ENCODE measurements at places on chromosomes 7 and 10. TPM values are rescaled to one million over a fixed set of nuclear protein-coding genes. Genes with fewer than 3 reads are reported as not detected.
A peak's percentile ranks its signal among the peaks of the same experiment; 100 is the strongest.

DNA sequence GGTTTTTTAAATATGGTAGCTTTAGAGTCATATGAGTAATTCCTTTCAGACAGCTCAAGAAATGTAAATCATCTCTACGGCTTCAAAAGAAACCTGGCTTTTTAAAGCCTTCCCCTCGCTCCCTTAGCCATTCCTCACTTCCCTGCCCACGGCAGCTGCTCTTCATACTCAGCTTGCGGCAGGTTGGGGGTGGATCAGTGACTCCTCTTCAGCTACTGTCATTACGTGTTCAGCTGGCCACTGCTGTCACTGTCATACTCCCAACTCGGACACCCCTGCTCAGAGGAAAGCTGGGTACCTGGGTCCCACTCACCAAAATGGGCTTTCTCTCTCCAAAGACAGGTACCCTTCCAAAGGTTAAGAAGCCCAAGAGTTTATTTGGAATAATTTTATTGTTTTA, 6.6 kb downstream of the YWHAG start:
- no peaks in the 10 kb centered on the region for H3K27me3 ChIP-seq
- peak overlapping the region; percentile 36 for H3K27ac ChIP-seq
- H3K4me1 ChIP-seq = peaks cover 29% of the 10 kb centered on the region
- H3K4me3 ChIP-seq = no peak overlapping the region
- H3K36me3 ChIP-seq = no peaks in the 10 kb centered on the region

DNA sequence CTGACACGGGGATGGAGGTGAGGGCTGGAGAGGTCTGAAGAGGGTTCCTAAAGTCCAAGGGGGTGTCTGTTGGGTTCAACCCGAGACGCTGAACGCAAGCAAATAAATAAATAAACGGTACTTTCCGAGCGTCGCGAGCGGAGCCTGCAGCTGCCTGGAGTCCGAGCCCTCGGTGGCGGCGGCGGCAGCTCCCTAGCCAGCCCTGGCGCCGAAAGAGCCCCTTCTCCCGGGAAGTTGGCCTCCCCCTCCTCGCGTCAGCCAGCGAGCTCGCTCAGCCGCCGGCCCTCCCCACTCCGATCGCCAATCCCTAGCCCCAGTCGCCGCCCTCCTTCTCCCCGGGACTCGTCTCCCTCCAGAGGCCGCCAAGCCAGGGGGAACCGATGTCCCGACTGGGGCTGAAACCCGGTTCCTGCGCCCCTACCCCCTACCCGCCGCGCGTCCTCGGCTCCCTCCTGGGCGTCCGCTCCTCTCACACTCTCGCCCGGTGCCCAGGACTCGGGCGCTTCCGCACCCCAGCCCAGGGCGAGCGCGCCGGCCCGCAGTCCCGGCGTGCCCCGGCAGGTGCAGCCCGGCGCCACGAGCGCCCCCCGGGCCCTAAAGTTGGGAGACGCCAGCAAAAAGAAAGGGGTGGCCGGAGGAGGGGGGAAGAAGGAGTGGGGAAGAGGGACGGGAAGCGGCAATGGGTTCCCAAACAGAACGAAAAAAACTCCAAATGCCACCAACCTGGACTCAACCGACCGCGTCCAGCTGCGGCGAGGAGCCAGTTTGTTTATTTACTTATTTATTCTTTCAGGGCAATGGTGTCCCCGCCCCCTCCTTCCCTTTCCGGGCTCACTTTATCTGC, at the start of gene GFRA1:
TSS of gene GFRA1 (minus strand) at position 767 of the 844 bp plus-strand sequence. CDS start 1,177 bp downstream, outside the sequence.
- H3K27ac ChIP-seq = no peak within 1 kb of the TSS
- no peaks in the 10 kb centered on the region for H3K36me3 ChIP-seq
- peak within 1 kb of the TSS; percentile 34 for H3K4me3 ChIP-seq
- no peak for DNase-seq
- peaks cover 14% of the 10 kb centered on the region for H3K4me1 ChIP-seq

Gene KIF20B
- total RNA-seq = 16.9 TPM

DNA sequence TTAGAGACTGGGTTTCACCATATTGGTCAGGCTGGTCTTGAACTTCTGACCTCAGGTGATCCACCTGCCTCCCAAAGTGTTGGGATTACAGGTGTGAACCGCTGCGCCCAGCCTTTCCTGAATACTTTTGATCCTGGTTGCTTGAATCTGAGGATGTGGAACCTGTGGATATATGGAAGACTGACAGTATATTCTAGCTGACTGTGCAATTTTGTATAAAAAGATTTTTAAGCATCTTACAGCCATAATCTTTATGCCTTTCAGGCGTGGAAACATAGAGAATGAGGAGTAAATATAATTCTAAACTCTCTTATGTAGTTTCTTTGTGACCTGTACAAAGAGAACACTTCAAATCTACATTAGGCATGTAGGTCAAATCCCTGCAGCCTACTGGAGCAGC, 16.2 kb downstream of the TSPAN14 start:
- H3K4me3 ChIP-seq = no peak overlapping the region
- H3K36me3 ChIP-seq = no peaks in the 10 kb centered on the region
- no peaks in the 10 kb centered on the region for H3K27me3 ChIP-seq
- peaks cover 67% of the 10 kb centered on the region for H3K4me1 ChIP-seq

GRCh38 chr10:22682237-22683139, 31.9 kb downstream of the PIP4K2A start:
- no peak for DNase-seq
- no peaks in the 10 kb centered on the region for H3K4me1 ChIP-seq
- H3K27me3 ChIP-seq = no peaks in the 10 kb centered on the region
- no peak overlapping the region for H3K27ac ChIP-seq
- H3K4me3 ChIP-seq = no peak overlapping the region

DNA sequence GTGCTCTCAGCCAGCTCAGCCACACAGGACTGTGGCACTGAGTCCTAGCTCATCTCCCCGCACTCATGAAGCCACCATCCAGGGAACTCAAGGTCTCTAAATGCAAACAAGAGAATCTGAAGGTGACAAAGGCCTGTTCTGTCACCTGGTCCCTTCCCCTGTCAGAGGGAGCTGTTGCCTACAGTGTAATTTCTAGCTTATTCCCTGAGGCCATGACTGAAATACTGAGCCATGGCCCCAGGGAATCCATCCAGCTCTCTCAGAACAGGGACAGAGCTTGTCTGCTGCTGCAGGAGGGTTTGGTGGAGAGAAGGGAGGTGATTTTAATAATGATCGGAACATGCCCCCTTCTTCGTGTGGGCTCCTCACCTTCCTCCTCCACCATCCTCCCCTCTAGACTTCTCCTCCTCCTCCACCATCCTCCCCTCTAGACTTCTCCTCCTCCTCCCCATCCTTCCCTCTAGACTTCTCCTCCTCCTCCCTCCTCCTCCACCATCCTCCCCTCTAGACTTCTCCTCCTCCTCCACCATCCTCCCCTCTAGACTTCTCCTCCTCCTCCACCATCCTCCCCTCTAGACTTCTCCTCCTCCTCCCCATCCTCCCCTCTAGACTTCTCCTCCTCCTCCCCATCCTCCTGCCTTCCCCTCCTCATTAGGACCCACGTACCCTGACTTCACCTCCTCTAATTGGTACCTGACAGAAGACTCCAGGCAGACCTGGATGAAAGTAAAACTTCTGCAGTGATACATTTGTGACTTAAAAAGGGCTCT, 338.0 kb upstream of the MKI67 start:
- H3K4me1 ChIP-seq = no peaks in the 10 kb centered on the region
- no peak overlapping the region for H3K4me3 ChIP-seq
- H3K36me3 ChIP-seq = no peaks in the 10 kb centered on the region
- DNase-seq = no peak

DNA sequence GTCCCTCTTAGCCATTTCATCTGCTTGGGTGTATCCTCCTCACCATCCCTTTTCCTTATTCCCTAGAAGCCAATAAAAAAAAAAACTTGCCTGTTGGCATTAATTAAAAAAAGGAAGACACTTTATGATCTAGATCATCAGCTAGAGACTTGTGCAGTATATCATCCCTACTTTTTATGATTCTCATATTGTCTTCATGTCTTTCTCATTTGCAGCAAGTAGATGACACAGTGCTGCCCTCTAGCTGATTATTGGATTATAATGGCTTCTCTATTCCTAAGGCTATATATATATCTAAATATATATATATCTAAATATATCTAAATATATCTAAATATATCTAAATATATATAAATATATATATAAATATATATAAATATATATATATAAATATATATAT, 272.4 kb upstream of the LRGUK start:
- no peak for DNase-seq
- H3K27me3 ChIP-seq = no peaks in the 10 kb centered on the region
- no peaks in the 10 kb centered on the region for H3K36me3 ChIP-seq
- H3K4me1 ChIP-seq = no peaks in the 10 kb centered on the region

Gene FIGNL1
- 19.1 TPM for total RNA-seq

Gene PDE6C
- total RNA-seq = not detected

- no peaks in the 10 kb centered on the region for H3K27me3 ChIP-seq
- DNase-seq = no peak
- no peaks in the 10 kb centered on the region for H3K4me1 ChIP-seq
- H3K36me3 ChIP-seq = no peaks in the 10 kb centered on the region
Measured at GRCh38 chr7:134350709-134351108, 34.0 kb upstream of the SLC35B4 start.

DNA sequence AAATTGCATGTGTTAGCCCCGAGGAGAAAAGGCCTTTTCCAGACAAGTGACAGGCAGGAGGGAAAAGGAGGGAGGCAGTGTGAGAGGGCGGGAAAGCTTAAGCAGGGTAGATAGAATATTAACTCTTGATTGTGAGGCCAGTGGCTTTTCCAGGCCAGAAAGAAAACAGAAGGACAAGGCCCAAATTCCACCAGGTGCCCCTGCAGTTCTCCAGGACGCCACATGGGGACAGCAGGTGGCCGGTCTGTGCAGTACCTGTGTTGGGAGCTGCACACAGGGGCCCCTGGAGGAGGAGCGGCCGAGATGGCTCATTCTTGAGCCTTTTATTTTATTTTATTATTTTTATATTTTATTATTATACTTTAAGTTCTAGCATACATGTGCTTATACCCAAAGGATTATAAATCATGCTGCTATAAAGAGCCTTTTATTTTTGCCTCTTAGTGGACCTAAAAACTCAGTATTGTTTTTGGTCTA, 141.3 kb upstream of the KLF14 start:
- peaks cover 17% of the 10 kb centered on the region for H3K4me1 ChIP-seq
- no peaks in the 10 kb centered on the region for H3K27me3 ChIP-seq
- no peak overlapping the region for H3K27ac ChIP-seq
- DNase-seq = peak; percentile 65

GRCh38 chr7:1368184-1368681, 91.0 kb downstream of the MICALL2 start:
- H3K4me3 ChIP-seq = no peak overlapping the region
- no peak for DNase-seq
- no peaks in the 10 kb centered on the region for H3K27me3 ChIP-seq

- no peaks in the 10 kb centered on the region for H3K27me3 ChIP-seq
- H3K27ac ChIP-seq = no peak overlapping the region
- no peak for DNase-seq
- H3K4me3 ChIP-seq = no peak overlapping the region
- peaks cover 13% of the 10 kb centered on the region for H3K4me1 ChIP-seq
Measured at GRCh38 chr7:2666588-2667250, 21.3 kb upstream of the AMZ1 start.

DNA sequence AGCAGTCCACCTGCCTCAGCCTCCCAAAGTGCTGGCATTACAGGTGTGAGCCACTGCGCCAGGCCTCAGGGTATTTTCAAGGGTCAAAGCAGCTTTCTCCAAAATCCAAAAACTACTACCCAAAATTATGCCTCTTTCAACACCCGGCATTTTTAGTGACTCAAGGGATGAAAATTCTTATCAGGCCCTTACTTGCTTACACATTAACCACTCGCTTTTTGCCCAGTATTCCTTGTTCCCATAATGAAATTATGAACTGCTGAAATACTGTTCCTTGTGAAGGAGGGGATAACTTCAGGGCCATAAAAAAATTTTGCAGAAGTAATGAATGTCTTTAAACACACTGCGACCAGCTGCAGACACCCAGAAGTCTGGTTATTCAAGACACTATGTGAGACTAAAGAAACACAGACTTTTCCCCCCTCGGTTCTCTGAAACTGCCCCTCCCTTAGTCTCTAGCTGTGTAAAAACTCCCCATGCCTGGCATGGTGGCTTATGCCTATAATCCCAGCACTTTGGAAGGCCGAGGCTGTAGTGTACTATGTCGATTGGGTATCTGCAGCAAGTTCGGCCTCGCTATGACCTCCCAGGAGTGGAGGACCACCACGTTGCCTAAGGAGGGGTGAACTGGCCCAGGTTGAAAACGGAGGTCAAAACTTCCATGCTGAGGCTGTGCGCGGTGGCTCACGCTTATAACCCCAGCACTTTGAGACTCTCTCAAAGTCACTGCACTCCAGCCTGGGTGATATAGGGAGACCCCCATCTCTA, 12.0 kb downstream of the FXYD4 start:
- no peaks in the 10 kb centered on the region for H3K27me3 ChIP-seq
- DNase-seq = no peak
- H3K4me3 ChIP-seq = no peak overlapping the region
- H3K4me1 ChIP-seq = no peaks in the 10 kb centered on the region
- no peak overlapping the region for H3K27ac ChIP-seq

Gene RAB19
- total RNA-seq = not detected

GRCh38 chr10:70404787-70405036, 767 bp downstream of the EIF4EBP2 start:
- no peaks in the 10 kb centered on the region for H3K36me3 ChIP-seq
- DNase-seq = no peak
- peaks cover 22% of the 10 kb centered on the region for H3K4me1 ChIP-seq

- H3K4me1 ChIP-seq = peaks cover 2% of the 10 kb centered on the region
- H3K27ac ChIP-seq = no peak overlapping the region
- DNase-seq = no peak
- H3K4me3 ChIP-seq = no peak overlapping the region
- H3K27me3 ChIP-seq = no peaks in the 10 kb centered on the region
Measured at GRCh38 chr10:58660575-58661255, 148.0 kb downstream of the BICC1 start.

- H3K27ac ChIP-seq = no peak overlapping the region
- H3K27me3 ChIP-seq = no peaks in the 10 kb centered on the region
- H3K4me1 ChIP-seq = peaks cover 12% of the 10 kb centered on the region
- H3K36me3 ChIP-seq = no peaks in the 10 kb centered on the region
- H3K4me3 ChIP-seq = no peak overlapping the region
Measured at GRCh38 chr7:130151591-130152492, 53.4 kb downstream of the TMEM209 start.

Gene RAMP3
- 23.8 TPM for total RNA-seq

- no peaks in the 10 kb centered on the region for H3K27me3 ChIP-seq
- no peak for DNase-seq
- no peak overlapping the region for H3K4me3 ChIP-seq
Measured at GRCh38 chr7:82950436-82950835, 212.2 kb downstream of the PCLO start.

DNA sequence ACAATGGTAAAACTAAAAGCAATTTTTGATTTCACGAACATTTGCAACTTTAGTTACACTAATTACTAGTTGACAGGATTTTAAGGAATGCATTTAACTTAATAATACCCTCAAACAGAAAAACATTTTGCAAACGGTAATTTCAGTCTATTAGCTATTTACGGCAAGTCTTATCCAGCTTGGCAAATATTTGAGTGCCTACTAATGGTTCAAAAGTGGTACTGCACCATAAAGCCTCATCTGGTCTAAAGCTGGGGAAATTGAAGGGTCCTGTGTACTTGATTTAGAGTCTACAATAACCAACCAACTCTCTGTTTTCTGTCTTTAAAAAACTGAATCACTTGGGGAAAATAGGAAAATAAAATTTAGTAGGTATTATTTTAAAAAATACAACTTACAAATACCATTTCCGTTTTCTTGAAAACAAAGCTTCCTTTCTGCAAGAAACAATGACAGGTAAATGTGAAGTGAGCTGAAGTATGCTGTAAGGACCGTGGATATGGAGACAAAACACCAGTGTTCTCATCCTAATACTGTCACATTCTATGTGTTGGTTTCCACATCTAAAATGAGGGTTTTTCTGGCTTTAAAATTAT, 142.3 kb downstream of the VPS50 start:
- no peaks in the 10 kb centered on the region for H3K4me1 ChIP-seq
- H3K27me3 ChIP-seq = no peaks in the 10 kb centered on the region

- H3K36me3 ChIP-seq = no peaks in the 10 kb centered on the region
- no peak overlapping the region for H3K27ac ChIP-seq
- DNase-seq = peak; percentile 22
- H3K4me1 ChIP-seq = no peaks in the 10 kb centered on the region
- H3K4me3 ChIP-seq = no peak overlapping the region
Measured at GRCh38 chr10:27794157-27794556, 48.5 kb upstream of the MKX start.

All from testis (tissue), 5 donors.